ENCODE measurements at places on chromosomes 12 and 14. TPM values are rescaled to one million over a fixed set of nuclear protein-coding genes. Genes with fewer than 3 reads are reported as not detected.

Gene ALX1
- total RNA-seq = not detected

- no peak for DNase-seq
These were observed 19.2 kb downstream of the DCAF4 start for GRCh38 chr14:72945356-72946027.

GRCh38 chr12:19800884-19801283 is 361.6 kb downstream of the AEBP2 start:
- DNase-seq = no peak

Gene CRY1
- total RNA-seq = 14.8 TPM

- no peak for DNase-seq
These were observed 33.4 kb downstream of the TMTC1 start for GRCh38 chr12:29750131-29750927.

Measured in mesenteric fat pad (tissue), 1 donor.